ENCODE measurements at places on chromosomes 2 and 18.

GRCh38 chr2:20350041-20350712 lies 467 bp downstream of the PUM2 start:
- DNase-seq: no peak

- no peak for DNase-seq
Observed at GRCh38 chr18:73318739-73319479, 451.1 kb upstream of the NETO1 start.

DNA sequence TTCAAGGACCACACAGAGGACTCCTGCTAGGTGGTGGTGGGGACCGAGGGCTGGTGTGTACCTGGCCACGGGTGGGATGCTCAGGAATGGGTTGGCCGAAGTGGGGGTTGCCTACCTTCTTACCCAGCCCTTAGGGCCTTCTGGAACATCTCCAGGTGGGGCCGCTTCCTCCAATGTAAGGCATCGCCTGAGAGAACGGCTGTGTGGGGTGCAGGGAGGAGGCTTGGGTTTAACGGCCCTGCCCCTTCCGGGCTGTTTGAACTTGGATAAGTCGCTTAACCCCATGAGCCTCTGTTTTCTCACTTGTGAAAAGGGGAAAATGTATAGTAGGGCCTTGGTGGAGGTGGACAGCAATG lies 35.0 kb downstream of the EMILIN2 start:
- DNase-seq: no peak

GRCh38 chr2:236853585-236854051 lies 232.1 kb upstream of the COPS8 start:
- DNase-seq: no peak

- DNase-seq: no peak
Observed at GRCh38 chr2:112889976-112890375, 21.0 kb upstream of the IL37 start.

DNA sequence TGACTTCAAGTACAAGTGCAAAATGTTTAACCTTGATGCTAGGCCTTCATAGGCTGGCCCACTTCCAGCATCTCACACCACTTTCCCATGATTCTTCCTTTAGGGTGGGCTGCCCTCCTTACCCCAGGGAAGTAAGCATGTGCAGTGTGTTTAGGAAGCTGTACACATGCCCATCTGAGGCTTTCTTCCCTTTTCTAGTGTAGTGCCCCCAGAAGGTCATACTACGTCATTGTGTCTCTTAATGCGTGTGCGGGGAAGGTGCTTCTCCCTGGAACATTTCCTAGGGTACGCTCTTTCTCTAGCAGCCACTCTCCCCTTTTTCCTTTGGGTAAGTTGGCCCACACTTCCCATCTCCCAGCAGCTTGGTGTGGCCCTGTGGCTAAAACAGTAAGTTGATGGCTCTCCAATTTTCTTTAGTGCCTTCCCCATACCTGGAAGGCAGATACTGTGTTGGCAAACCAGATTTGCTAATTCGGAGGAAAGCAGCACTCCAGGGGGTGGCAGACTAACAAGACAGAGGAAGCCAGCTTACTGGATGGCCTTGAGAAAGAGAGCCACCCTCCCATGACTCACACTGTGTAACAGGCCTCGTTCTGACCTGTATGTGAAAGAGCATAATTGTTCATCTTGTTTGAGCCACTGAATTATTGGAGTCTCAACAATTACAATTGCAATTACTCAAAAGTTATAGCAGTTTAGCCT lies 1.1 kb upstream of the SULT6B1 start:
- no peak for DNase-seq

DNA sequence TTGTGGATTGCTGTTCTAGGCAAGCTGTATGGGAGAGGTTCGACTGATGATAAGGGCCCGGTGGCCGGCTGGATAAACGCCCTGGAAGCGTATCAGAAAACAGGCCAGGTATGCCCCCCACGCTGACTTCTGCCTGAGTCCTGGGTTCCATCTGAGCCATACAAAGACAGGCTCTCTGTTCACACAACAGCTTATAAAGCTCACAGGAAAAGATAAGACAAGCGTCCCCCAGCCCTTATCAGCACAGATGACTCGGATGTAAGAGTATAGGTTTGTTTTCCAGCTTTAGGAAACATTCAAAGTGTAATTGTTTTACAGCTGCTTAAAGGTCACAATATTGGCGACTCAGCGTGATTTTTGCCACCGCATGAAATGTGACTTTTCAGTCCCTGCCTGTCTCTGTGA lies 12.7 kb downstream of the CNDP2 start:
- no peak for DNase-seq
